ENCODE measurements at places on chromosomes 5 and 9.

DNA sequence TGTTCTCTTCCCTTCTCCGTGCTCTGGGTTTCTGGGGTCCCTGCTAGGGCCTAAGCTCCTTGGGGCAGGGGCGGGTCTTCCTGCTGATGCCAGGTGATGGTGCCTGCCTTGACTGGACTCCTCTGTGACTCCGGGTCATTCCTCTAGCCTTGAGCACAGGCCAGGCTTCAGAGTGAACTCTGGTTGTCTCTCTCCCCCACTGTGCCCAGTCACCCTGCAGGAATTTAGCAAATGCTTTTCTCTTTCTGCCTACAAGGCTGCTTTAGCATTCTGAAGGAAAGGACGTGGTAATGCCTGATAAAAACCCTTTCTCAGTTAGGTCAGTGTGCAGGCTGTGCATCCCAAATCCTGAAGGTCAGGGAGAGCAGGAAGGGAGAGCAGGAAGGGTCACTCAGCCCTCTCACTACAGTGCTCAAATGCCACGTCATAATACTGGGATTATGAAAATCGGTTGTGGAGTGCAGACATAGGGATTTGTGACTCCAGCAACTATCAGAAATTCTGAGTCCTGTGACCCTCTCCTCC, 2.7 kb downstream of the CXCL14 start:
- no peak for DNase-seq

DNA sequence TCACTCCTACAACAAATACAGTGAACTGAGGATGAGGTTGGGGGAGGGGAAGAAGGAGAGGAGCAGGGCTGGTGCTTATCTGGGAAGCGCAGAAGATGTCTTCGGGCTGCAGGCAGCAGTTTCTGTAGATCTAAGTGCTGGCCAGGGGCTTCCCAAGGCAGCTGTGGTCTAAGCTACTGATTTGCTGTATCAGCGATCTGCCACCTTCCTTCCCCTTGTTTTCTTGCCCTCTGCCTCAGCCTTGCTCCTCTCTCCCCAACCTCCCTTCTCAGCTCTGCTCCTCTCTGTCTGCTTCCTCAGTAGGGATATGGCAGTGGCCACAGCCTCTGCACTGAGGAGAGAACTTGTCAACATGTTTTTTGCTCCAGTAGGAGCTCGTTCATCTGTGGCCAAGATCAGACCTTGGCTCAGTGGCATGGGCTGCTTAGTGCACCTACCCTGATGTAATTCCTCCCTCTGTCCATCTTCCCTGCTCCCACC, 42.8 kb upstream of the IL6ST start:
- no peak for DNase-seq

GRCh38 chr9:21096172-21096900, 18.6 kb upstream of the IFNB1 start:
- no peak for DNase-seq

- no peak for DNase-seq
Observed at GRCh38 chr5:63250939-63251338, 672.3 kb downstream of the LRRC70 start.

- DNase-seq: no peak
Observed at GRCh38 chr5:66992547-66992946, 204.1 kb downstream of the CD180 start.
